NCI-H2081 treated with DMSO at 0.1 percent for 48 hours (cell line): ENCODE measurements at places on chromosomes 3 and 15.
A peak's percentile ranks its signal among the peaks of the same experiment; 100 is the strongest.

DNA sequence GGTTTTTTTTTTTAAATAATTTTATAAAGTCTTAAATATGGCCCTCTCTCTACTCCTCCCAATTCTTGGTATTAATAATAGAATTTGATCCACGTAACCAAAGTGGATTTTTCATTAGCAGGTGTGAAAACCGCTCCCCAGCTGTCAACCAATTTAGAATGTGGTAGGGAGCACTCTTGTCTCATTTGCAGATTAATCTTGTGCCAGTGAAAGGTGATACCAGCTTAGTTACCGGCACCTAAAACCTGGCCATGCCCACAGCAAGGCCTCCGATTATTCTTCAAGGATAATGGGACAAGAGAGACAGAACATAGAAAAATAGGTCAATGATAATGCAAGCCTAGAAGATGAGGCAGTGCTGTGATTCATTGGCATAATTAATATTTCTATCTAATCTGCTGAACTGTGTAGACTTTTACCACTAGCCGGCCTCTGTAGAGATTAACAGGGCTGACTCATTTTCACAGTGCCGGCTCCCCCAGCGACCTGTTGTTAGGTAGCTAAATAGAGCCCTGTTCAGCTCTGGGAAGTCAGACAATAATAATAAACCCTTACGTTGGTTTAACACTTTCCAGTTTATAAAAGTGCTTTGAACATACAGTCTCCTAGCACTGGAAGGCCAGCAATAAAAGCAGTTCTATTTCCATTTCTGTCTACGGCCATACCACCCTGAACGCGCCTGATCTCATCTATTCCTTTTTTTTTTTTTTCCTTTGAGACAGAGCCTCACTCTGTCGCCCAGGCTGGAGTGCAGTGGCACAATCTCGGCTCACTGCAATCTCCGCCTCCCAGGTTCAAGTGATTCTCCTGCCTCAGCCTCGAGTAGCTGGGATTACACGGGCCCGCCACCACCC is 102.9 kb downstream of the SHQ1 start:
- DNase-seq: no peak

GRCh38 chr15:41231422-41232226 is 556 bp downstream of the CHP1 start:
- no peak for DNase-seq

- DNase-seq: no peak
Observed at GRCh38 chr3:113560271-113560670, 27.9 kb downstream of the SIDT1 start.

DNA sequence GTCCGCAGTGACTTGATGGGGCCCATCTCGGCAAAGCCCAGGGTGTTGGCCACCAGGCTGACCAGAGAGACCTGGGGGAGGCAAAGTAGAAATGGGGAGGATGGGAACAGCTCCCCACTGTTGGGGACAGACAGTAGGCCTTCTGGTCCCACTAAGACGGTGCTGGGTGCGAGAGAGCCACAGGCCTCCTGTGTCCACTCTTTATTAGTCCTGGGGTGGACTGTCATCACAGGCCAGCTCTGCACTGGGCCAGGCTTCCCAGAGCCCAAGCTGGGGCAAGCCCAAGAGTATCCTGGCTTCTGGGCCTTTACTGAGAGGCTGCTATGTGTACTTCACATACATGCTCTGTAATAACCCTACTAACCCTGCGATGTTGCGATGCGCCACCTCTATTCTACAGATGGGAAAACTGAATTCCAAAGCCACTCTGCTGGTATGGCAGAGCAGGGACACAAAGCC is 66.4 kb downstream of the EXOG start:
- no peak for DNase-seq

DNA sequence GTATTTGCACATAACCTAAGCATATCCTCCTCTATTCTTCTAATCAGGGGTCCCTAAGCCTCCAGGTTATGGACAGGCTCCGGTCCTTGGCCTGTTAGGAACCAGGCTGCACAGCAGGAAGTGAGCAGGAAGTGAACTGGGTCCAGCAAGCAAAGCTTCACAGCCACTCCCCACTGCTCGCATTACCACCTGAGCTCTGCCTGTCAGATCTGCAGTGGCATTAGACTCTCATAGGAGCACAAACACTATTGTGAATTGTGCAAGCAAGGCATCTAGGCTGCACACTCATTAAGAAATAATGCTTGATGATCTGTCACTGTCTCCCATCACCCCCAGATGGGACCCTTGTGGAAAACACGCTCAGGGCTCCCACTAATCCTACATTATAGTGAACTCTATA is 9.8 kb downstream of the MSL2 start:
- DNase-seq: peak; percentile 36

DNA sequence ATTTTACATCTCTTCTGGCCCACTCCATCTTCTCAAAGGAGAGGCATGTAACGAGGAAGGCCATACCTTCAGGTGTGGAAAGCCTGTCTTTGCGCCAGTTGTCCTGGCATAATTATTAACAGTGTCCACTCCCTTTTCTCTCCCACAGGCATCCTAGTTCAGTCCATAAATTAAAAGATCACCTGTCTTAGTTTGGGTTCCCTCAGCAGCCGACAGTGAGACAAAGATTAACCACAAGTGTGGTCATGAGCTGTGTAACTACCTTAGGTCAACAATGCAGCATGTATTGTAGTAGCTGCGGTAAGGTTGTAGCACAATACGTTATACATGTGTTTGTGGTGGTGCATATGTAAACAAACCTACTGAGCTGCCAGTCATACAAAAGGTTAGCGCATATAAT is 103.3 kb upstream of the GALNT15 start:
- DNase-seq: peak; percentile 3

DNA sequence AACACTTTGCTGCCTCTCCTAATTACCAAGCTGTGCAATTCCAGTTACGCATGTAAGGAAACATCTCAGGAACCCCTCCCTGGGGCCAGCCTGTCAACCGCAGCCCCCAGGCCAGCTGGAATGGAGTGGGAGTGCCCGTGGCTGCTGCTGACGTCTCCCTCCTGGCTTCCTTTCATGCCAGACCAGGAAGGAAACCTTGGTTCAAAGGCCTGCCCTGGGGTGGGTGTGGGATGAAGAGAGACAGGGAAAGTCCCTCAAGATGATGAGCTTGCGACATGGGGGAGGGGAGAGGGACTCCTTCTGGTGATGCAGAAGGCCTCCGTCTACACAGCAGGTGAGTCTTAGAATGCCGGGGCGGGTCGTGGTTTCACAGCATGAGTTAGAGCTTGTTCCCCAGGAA is 11.4 kb upstream of the CYP11A1 start:
- DNase-seq: no peak

DNA sequence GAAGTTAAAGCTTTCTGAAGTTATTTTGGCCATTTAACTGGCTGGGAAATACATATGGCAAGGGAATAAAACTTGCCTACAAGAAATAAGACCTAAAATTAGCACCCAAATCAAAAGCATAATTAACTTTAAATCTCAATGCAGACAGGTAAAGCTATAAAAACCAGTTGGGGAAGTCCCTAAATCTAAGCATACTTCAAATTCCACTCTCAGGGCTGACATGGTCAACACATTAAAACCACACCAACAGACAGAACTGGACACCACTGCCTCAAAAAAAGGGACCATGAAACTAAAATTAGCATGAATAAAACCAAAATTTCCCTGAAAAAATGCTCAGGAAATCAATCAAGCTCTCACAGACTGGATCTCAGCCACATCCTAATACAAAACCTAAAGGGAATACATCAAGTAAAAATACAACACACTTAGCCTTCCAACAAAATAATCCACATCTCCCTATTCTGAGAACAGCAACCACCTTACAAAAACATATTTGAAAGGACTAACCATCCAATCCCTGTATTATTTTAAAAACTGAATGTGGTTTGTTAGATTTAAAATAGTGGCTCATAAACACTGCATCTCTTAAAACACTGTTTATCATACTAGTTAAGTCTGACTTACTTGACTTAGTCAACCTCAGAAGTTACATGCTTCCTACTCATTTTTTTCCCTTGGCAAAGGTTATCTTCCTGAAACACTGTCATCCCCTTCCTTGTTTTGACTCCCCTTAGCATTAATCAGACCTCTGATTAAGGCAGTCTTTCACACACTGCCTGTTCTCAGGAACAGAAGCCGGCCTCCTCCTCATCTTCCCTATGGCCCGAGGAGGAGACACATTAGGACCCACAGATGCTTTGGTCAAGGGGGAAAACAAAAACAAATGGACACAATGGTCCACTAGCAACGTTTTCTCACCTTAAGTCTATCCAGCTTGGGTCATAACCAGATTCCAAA is 8.3 kb downstream of the TRA2B start:
- no peak for DNase-seq

DNA sequence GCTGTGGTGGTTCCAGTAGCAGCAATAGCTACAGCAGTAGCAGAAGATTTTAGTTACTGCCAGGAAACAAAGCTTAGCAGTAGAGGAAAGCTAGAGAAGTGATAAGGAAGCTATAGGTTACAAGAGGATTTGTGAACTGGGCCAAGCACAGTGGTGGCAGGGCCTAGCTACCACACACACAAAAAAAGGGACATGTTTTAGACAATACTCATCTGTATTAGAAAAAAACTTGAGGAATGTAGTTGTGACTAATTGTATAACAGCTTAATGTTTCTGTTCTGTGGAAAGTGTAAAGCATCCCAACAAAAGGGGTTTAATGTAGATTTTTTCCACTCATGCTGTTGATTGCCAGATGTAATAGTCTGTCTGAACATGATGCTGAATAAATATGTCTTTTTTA is 29.9 kb upstream of the PFN2 start:
- DNase-seq: no peak

- DNase-seq: no peak
Observed at GRCh38 chr3:52432691-52433141, 12.2 kb downstream of the SEMA3G start.

DNA sequence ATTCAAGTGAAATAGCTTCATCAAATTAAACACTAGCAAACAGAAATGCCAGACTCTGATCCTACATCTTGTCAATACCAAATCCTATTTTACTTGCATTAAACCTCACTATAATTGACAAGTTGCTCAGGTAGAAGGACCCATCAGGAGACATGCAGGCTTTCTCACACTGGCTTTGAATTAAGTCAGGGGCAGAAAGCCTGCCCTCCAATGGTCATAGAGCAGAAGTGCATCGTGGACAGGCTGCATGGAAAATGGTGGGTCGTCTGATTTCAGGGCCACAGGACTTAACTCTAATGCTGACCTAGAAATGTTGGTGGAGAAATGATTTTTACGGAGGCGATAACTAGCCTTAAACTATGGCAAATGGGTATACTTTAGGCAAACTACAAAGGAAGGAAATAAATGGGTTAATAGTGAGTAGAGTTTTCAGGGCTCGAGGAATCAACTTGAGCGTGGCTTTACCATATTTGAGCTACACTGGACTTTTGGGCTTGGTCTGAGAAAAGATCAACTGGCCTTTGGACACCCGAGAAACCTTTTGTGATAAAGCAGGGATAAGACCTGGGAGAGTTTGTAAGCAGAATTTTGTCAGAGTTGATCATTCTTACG is 283.9 kb downstream of the GRM7 start:
- no peak for DNase-seq

DNA sequence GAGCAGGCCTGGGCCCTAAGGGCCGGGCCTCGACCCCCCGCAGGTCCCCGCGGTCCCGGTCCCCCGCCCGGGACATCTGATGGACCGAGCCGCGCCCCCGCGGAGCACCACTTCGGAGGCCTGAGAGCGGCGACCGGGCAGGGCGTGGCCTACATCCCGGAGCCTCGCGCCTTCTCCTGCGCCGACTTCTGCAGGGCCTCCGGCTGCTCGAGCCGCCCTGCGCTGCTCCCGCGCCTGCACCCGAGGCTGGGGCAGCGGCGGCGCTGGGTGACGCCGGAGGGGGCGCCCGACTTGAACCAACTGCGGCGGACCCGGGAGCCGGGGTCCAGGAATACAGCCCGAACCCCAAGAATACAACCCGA is 14.9 kb upstream of the GP9 start:
- DNase-seq: no peak

DNA sequence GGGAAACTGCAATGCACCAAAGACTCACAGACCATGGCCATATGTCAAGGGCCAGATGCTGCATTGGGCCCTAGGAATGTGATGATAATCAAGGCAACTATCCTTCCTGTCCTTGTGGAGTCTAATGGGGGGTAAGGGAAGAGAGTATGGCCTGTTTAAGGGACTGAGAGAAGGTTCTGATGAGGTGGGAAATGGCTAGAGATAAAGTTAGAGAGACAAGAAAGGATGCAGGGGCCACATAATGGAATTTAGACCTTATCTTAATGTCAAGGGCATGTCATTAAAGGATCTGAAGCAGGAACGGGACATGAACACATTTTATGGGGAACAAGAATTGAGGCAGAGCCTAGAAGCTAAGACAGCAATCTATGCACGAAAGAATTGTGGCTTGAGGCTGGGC is 30.0 kb upstream of the ABHD17C start:
- DNase-seq: no peak

GRCh38 chr3:123449997-123450604 is 1.2 kb upstream of the ADCY5 start:
- DNase-seq: no peak

DNA sequence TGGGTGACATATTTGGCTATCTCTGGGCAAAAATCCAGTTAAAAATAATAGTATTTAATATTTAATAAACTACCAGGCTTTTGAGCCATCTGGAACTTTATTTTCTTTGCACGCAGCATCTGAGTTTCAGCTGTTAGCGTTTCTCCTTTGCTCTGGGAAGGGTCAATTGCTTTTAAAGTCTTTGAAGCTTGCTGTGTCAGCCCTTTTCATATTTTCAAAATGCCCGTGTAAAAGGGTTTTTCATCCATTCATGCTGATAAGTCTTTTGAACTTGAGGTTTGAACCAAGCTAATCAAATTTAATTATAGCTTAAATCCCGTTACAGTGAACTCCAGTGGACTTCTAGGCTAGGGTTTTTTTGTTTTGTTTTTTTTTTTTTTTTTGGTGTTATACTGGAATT is 79.1 kb downstream of the SLC25A26 start:
- no peak for DNase-seq

GRCh38 chr3:111846039-111846438 is 13.0 kb upstream of the PHLDB2 start:
- DNase-seq: no peak

DNA sequence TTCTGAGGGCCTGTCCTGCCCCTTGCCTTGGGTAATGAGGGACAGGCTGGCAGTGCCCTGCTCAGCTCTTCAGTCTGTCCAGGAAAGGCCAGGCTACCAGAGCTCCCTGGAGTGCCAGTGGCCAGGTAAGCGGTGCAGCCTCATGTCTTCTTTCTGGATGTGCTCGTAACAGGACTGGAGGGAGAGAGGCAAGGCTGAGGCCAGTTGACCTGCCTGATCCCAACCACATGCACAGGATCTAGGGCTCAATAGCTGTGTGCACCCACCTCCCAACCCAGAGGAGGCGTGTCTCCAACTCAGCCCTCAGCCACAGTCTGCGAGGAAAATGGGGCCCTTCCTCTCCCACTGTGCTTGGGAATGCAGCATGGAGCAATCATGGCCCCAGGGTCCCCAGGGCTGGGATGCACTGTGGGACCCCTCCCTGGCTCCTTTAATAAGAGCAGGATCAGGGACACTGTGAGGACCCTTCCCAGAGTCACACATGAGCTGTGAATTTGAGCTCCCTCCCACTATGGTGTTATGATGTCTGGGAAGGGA is 22.5 kb downstream of the ALS2CL start:
- DNase-seq: no peak

DNA sequence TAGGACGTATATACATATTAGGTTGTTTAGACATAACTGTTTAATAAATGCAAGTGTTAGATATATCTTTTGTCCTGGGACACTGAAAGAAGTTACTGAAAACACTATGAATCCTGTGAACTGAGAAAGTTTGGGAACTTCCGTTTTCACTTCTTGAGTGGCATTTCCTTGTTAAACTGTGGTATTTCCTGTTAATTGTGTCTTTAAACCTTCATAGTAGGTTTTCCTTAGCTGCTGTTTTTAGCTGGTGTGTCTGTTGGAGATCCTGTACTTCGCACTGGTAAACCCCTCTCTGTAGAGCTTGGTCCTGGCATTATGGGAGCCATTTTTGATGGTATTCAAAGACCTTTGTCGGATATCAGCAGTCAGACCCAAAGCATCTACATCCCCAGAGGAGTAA is 37.1 kb downstream of the ATP6V1A start:
- DNase-seq: no peak
